ENCODE measurements at places on chromosomes 11 and 22. TPM values are rescaled to one million over a fixed set of nuclear protein-coding genes. Genes with fewer than 3 reads are reported as not detected.

IGSF9B gene
- total RNA-seq, result 77.2 TPM

ATL3 gene
- 188 TPM for total RNA-seq

C22orf42 gene
- total RNA-seq, result not detected

DNA sequence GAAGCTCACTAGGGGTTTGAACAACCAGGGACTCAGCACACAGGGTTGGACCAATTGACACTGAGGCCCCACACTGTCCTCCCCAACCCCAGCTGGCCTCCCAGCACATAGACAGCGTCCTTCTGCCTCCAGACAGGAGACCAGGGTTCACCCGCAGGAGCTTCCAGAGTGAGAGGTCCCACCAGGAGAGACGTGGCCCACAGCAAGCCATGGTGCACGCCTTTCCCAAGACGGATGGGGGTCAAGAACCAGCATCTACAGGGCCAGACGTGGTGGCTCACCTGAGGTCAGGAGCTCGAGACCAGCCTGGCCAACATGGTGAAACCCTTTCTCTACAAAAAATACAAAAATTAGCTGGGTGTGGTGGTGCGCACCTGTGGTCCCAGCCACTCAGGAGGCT, 12.1 kb upstream of the SIGIRR start:
- no peak for DNase-seq
- no peak overlapping the region for H3K4me3 ChIP-seq
- H3K36me3 ChIP-seq, result no peaks in the 10 kb centered on the region
- peaks cover 4% of the 10 kb centered on the region for H3K27me3 ChIP-seq

- H3K27me3 ChIP-seq, result no peaks in the 10 kb centered on the region
- H3K27ac ChIP-seq, result no peak overlapping the region
- peaks cover 3% of the 10 kb centered on the region for H3K36me3 ChIP-seq
- no peak overlapping the region for H3K4me3 ChIP-seq
- no peak for DNase-seq
Observed at GRCh38 chr11:17979770-17980371, 33.0 kb downstream of the SERGEF start.

DNA sequence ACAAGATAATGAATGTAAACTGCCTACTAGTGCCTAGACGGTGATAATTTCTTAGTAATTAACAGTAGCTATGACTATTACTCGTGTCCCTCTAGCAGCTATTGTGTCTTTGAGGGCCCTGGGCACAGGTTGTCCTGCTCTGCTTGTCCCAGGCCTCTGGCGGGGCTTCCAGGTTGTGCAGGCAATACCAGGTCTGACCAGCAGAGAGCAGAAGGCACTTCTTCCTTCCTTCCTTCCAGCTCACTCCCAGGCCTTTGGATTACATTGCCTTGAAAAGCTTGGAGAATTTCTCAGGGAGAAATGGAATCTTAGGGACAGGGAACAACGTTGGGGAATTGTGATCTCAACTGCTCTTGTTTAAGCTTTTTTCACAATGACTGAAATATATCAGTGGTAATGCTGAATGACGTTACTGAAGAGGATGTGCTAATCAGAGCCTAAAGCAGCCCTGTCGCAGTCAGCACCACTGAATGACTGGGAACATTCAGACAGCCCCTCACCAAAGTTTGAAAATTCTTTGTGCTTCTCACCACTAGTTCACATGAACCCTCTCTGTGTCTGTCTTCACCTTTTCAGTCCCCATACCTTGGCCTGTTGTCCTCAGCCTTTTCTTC, 8.4 kb upstream of the CCKBR start:
- H3K36me3 ChIP-seq, result no peaks in the 10 kb centered on the region
- no peak overlapping the region for H3K27ac ChIP-seq
- no peaks in the 10 kb centered on the region for H3K27me3 ChIP-seq
- H3K4me3 ChIP-seq, result no peak overlapping the region

GRCh38 chr11:112555491-112556364, 295.1 kb upstream of the PLET1 start:
- DNase-seq, result no peak
- no peaks in the 10 kb centered on the region for H3K27me3 ChIP-seq
- no peak overlapping the region for H3K27ac ChIP-seq
- H3K36me3 ChIP-seq, result no peaks in the 10 kb centered on the region
- H3K4me3 ChIP-seq, result no peak overlapping the region

Data from thoracic aorta (tissue), 2 donors.